Mesenteric fat pad (tissue), 1 donor: ENCODE measurements at places on chromosomes 4 and X. TPM values are rescaled to one million over a fixed set of nuclear protein-coding genes. Genes with fewer than 3 reads are reported as not detected.

The SPANXC gene
- total RNA-seq = not detected

The LUZP4 gene
- total RNA-seq = not detected

The APLN gene
- total RNA-seq = 5.6 TPM

DNA sequence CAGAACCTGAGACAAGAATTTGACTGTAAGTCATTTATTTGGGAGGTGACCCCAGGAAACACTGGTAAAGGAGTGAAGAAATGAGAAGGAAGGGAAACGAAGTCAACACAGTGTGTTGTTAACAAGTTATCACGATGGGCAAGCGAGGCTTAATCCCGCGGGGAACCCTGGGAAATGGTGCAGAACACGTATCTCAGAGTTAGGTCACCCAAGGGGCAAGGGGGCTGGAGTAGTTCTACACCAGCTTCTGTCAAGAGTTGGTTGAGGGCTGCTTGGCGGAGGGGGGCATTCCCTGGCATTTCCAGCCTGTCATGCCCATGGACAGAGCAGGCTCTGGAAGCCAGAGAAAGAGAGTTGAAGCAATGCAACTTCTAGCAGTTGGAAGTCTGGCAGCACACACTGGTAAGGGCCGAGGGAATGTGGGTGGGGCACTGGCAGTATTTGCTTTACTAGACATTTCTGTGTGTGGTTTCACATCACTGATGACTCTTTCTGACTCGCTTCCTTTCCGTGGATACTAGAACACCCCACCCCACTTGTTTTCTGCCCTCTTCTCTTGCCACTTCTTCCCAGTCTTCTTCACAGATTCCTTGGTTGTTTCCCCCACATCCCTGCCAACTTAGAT is 52.2 kb upstream of the ADGRG2 start:
- DNase-seq = no peak

DNA sequence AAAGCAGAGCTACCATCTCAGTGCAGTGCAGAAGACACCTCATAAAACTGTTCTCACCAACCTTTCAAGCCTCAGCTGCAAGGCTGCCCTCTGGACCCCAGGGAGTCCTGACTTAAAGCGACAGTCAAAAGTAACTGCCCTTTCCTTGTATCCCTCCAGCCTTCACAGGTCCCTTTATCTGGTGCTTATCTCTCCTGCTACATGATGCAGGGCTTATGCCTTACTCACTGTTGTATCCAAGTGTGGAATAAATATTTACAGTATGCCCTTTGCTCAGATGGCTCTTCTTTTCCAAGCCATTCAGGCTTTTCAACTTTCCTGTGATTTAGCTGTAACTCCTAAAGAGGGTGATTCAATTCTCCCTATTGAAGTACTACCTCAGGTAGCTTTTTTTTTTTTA is 92.6 kb downstream of the KDR start:
- DNase-seq = no peak

- DNase-seq = peak; percentile 92
Observed at GRCh38 chr4:70838666-70839588, 763 bp downstream of the GRSF1 start.

DNA sequence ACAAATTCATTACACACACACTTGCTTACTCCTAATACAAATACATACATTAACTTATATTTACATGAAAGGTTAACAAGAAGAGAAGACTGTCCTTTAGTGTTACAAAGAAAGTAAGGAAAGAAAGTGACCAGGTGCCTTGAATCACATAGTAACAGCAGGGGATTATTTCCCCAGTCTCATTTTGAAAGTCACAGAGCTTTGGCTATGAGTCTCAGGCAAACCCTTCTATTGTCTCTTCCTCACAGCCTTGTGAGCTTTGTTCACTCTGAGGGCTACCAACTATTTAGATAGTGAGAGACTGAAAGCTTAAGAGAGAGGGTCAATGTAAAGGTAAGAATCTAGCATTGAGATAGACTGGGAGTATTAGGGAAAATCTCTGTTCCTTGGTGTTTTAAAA is 161.6 kb downstream of the NPNT start:
- no peak for DNase-seq
